ENCODE measurements at places on chromosomes 4 and X.

DNA sequence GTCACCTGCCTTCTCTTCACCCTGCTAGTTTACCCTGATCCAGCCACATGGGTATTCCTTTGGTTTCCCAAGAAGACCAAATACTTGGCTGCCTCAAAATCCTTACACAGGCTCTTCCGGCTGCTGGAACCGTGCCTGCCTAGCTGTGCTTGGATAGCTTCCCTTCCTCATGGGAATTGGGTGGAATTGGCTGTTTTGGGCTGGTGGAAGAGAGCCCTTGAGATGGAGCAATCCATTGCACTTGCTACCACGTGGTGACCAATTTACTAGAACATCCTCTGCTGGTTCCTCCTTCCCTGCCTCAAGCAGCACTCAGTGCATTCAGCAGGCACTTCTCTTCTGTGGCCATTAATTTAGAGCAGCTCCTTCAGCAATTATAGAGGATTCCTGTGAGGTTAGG lies 119.3 kb upstream of the AP1S2 start:
- DNase-seq = no peak

GRCh38 chr4:27428661-27429060 lies 568.0 kb downstream of the STIM2 start:
- DNase-seq = no peak

DNA sequence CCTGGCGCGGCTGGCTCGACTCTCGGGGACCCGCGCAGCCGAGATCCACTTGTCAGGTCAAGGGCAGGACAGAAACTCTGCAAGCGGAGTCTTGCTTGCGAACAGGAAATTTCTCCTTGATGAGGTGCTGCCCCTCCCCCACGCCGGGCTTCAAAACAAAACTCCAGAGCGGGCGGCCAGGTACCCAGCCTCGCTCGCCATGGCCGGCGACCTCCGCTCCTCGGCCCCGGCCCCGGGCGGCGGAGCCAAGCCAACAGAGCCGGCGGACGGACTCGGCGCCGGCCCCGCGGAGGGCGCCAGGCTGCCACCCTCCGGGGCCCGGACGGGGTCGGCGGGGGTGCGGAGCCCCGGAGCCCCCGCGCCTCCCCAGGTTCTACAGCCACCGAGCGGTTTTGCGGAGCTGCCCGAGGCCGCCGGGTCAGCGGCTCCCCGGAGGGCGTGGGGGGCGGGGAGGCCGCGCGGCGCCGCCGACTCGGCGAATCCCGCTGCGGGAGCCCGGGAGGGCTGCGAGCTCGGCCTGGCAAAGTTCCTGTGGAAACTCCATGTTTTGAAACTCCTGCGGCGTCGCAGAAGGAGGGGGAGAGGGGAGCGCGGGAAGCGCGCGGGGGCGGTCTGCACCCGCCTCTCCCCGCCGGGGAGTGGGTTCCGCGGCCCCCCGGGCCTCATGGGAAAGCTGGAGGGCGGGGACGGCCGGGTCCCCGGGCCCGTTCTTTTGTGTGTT lies 11.7 kb upstream of the BCOR start:
- peak; percentile 66 for DNase-seq

GRCh38 chrX:42188730-42189129 lies 265.4 kb upstream of the CASK start:
- DNase-seq = no peak

DNA sequence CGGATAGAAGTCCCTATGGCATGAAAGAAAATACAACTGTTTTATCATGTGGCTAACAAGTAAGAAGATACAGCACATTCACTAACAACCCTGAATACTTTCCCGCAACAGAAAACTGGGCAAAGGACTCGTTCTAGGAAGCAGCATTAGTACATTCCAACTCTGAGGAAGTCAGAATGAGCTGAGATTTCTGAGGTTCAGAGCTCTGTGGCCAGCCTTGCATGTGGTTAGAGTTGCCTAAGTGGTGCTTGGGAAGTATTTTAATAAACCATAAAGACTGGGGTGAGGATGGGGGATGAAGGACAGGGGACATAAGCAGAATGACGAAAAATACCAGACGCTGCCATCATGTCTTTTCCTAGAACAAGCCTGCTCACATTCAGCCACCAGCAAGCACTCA lies 82.2 kb downstream of the EFHC2 start:
- no peak for DNase-seq

- DNase-seq = no peak
Observed at GRCh38 chrX:1261285-1261684, 7.3 kb upstream of the CSF2RA start.

GRCh38 chr4:21806991-21807390 lies 141.6 kb downstream of the KCNIP4 start:
- DNase-seq = no peak

- DNase-seq = no peak
Observed at GRCh38 chr4:89142691-89143669, 31.6 kb downstream of the TIGD2 start.

DNA sequence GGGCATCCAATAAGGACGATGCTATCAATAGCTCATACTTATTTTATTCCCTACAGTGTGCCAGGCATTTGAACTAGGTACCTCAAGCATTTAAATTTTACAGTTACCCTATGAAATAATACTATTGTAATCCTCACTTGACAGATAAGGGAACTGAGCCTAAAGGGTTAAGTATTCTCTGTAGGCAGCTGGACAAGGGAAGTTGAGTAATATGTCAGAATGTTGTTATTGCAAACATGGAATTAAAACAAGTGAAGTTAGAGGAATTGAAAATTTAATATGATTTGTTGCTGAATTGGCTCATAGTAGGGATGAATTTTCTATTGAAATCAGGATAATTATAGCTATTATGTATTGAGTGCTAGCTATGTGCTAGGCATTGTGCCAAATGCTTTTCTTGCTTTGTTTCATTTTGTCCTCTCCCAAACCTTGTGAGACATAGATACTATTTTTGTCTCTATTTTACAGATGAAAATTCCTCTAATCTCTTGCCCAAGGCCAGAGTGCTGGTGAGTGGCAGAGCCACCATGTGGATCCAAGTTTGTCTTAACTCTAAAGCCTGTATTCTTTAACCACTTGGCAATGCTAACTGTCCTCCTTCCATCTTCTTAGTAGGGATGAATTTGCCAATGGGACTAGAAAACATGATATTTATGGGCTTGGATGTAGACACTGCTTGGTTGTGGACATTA lies 58.1 kb downstream of the TMEM164 start:
- no peak for DNase-seq

- DNase-seq = peak; percentile 1
Observed at GRCh38 chrX:31036895-31037294, 34.9 kb downstream of the FTHL17 start.

GRCh38 chrX:5250106-5250505 lies 978.6 kb downstream of the NLGN4X start:
- no peak for DNase-seq

DNA sequence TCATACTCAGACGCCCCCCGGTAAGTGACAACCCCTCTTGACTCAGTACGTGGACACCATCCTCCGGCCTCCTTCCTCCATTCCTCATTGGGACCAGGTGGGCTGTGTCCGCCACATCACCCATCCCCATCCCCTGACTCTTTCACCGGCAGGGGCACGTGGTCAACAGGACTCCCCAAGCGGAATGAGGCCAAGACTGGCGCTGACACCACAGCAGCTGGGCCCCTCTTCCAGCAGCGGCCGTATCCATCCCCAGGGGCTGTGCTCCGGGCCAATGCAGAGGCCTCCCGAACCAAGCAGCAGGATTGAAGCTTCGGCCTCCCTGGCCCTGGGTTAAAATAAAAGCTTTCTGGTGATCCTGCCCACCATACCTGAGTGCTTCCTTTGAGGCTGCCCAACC lies 5.0 kb downstream of the PQBP1 start:
- DNase-seq = no peak

- DNase-seq = no peak
Observed at GRCh38 chrX:44958480-44958879, 85.5 kb downstream of the KDM6A start.

- no peak for DNase-seq
Observed at GRCh38 chr4:179530958-179531357, 2088.7 kb upstream of the AGA start.

All from CD4-positive, alpha-beta T cell treated with Interleukin-6 for 4 hours (primary cell).